Activated B cell treated with CpG ODN at 0.5 μM for 24 hours (primary cell): ENCODE measurements at places on chromosomes 4 and X.

DNA sequence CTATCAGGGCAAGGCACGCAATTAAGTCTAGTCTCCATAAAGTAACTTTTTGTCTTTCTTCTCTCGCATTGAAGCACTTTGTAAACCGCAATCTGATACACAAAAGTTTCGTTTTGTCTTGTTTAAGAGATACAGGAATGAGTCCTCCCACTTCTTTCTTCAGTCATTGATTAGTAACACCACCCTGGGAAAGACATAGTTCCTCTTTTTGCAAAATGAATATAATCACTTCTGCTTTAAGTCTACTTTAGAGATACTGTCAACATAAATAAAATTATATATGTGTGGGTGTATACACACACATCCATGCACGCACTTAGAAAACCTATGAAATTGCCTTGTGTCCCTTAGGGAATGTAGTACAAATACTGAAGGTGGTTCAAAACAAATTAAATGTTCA lies 11.7 kb downstream of the COQ2 start:
- no peak for DNase-seq

DNA sequence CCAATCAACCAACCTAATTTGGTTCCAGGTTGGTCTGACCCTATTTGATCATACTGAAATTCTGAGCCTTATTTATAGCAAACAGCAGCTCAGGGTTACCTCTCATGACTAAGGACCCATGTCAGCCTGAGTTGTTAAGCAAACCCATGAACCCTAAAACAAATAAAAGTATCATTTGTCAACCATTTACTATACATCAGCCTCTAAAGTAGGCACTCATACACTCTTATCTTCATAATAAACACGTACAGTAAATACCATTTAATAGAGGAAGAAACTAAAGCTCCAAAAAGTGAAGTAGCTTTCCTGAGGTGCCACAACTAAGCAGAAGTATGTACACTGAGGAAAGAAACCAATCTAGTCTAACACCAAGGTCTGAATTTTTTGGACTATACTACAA lies 25.2 kb downstream of the MANBA start:
- no peak for DNase-seq

GRCh38 chrX:72395237-72395636 lies 89.5 kb upstream of the CITED1 start:
- no peak for DNase-seq

DNA sequence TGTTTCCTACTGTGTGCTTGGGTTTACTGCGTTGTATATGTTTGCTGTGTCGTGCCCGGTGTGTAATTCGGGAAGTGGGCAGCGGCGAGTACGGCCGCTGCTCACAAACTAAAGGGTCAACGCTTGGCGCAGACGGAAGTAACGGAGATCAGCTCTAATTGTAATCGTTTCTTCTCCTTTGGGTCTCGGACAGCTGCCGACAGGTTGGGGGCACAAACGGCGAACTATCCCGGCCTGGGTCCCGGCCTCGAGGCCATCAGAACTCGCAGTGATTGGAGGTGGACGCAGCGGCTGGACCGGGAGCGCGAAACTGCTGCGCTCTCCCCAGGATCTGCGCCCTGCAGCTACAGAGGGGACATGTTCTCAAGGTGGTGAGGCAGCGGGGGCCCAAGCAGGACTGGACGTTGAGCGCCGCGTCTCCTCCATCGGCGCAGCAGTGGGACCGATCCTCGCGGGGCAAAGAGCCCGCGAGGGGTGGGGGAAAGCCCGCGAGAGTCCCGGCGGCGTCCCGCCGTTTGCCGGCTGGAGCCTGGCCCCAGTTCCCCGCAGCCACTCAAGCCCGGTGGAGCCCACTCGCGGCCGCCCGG lies 516 bp upstream of the ZIC3 start:
- no peak for DNase-seq

- DNase-seq, result no peak
Measured at GRCh38 chr4:120826853-120827252, 95.7 kb downstream of the PRDM5 start.

DNA sequence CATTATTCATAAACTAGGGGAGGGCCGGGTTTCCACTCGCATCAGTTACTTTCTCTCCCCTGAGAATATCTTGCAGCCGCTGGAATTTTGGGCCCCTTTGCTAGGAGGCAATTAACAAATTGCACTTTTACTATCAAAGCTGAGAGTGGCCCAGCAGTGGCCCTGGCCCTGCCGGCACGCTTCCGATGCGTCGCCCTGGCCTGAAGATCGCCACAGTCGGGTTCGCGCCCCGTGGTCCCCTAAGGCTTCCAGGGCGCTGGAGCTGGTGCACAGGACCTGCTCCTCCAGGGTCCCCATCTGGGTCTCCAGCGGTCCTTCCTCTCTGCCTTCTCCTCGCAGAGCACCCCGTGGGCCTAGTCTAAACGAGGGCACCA lies 486 bp upstream of the CWH43 start:
- no peak for DNase-seq
